ENCODE measurements at places on chromosomes 1 and 21. TPM values are rescaled to one million over a fixed set of nuclear protein-coding genes. Genes with fewer than 3 reads are reported as not detected.

GRCh38 chr1:104726917-104727316, 977.2 kb downstream of the AMY1C start:
- DNase-seq = no peak

DNA sequence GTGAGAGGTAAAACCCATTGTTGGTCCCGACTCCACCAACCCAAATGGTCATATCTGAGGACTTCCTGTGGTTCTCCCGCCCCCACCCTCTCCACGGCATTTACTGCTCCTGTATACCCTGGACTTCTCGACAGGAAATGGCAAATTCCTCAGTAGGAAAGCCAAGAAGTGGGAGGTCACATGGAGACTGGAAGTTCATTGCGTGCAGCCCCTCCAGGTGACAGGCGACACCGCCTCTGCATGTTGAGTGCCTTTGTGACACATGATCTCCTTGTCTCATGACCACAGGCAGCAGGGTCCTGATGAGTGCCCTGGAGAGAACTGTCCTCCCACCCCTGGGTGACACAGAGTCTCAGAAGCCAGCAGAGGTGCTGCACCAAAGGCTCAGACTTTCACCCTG, 24.2 kb downstream of the ERG start:
- DNase-seq = no peak

DNA sequence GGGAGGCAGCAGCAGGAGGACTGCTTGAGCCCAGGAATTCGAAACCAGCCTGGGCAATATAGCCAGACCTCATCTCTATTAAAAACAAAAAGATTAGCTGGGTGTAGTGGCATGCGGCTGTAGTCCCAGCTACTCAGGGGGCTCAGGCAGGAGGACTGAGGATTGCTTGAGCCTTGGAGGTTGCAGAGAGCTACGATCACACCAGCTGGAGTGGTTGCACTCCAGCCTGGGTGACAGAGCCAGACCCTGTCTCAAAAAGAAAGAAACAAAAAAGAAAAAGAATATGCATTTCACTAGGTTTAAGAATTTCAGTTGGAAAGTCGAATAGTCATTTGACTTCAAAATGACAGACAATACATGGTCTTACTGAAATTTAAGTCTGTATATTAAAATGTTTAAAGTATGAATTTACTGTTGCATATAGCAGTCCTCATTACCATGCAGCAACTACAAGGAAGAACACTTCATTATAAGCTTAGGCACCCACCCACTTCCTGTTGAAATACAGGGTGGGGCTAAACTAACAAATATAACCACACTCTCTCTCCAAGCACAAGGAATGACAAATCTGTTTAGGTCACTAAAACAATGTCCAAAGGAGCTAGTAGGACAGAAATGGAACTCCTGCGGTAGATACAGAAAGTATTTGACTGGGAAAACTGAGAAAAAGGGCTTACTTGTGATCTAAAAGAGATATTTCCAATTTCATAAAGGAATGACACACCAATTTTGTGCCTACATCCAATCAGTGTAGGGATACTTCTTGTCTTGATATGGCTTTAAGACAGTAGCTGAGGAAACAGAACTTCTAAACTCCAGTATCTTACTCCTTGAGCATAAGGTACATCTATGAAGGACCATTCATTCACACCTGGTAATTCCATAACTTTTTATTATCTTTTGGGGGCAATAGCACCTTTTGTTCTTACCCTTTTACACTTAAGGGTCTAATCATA, 44.1 kb downstream of the GPR3 start:
- DNase-seq = no peak

The PLD5 gene
- total RNA-seq = not detected

GRCh38 chr1:178490136-178490535, 6.6 kb downstream of the CLEC20A start:
- no peak for DNase-seq

DNA sequence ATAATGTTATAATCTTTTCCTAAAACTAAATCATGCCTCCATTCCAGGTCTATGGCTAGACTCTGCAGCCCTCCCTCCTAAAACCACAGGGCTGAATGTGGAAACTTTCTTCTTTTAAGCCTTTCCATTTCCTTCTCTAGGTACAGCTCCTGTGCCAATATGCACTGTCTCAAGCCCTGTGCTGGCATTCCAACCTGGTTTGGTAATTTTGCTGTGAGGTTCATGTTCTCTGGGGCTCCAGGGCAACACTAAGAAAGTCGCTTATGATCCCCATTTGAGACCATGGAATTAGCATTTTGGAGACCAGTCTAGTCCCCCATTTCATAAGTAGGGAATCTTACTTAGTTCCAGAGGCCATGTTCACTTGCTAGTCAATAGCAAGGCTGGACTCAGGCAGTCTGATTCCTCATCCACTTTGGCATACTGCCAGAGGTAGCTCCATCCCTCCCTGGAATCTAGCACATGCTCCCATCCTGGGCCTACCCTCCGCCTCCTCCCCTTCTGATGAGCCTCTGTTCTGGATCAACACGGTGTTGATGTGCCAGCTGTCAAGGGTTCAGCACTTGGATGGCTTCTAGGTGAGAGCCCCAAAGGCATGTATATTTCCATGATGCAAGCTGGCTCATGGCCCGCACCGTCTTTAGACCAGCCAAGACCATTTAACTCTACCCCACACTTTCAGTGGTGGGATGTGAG, 36.5 kb downstream of the ZMYND12 start:
- DNase-seq = no peak

GRCh38 chr1:70331962-70332361, 22.6 kb downstream of the ANKRD13C start:
- no peak for DNase-seq

- no peak for DNase-seq
These were observed 192.4 kb upstream of the SGIP1 start for GRCh38 chr1:66341446-66342089.

GRCh38 chr1:59355361-59355760, 58.5 kb downstream of the FGGY start:
- DNase-seq = no peak

GRCh38 chr1:201774224-201774982, 54.6 kb upstream of the IPO9 start:
- no peak for DNase-seq
